ENCODE measurements at places on chromosomes 7 and 10.

- no peak for DNase-seq
Observed at GRCh38 chr7:14389181-14389591, 399.7 kb upstream of the ETV1 start.

DNA sequence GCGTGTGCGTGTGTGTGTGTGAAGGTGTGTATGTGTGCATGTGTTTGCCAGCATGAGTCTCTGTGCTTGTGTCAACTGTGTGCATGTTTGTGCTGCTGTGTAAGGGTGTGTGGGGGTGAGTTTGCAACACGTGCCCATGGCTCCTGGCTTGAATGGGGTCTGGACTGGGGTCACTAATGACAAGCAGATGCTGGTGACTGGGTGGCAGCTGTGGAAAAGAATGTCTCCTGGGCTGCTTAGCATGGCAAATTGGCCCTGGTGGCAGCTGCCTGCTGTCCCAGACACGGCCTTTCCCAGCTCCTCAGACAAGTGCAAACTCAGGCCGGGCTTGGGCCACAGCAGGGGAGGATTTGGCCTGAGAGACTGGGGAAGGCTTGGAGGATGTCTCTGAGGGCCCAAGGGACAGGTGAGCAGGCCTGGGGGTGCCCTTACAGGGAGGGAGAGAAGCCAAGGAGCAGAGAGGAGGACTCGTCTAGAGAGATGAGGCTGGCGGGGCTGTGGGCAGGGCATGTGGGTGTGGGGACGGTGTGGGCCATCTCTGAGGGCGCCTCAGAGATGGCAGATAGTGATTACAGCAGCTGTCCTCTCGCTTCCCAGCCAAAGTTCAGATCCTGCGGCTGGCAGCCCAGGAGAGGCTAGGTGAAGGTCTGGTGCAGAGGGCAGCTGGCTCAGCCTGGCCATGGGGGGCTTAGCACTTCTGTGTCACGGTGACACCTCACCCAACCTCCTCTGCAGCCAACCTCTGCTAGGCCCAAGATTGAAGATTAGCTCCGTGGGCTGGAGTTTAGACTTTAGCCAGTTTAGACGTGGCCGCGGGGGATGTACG is 1.5 kb downstream of the AQP1 start:
- no peak for DNase-seq

DNA sequence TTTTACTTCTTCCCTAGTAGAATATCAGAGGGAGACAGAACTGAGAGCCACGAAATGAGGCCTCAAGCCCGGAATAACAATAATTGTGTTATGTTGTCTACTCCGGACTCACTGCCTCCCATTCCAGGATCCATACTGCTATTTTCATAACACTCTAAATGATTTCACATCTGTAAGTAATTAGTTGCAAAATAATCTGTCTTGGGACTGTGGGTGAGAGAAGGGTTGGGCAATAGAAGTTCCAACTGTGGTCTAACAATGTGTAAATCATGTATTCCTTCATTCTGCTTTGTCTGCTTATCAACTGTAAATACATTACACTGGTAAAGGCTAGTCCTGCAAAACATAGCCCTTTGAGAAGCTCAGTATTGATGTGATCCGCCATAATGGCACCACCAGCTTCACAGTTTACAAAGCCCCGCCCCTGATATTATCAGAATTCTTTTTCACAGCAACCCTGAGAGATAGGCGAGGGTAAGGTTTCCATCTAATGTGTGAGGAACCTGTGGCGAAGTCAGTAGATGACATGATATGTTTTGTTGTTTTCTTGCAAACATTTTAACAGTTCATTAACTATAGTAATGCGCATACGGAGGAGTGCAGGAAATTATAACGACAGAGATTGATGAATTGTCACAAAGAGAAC is 265.7 kb upstream of the BMPER start:
- no peak for DNase-seq

- DNase-seq = no peak
Observed at GRCh38 chr10:113303544-113304146, 249.2 kb upstream of the HABP2 start.

GRCh38 chr7:2420216-2420933 is 17.0 kb downstream of the CHST12 start:
- no peak for DNase-seq

DNA sequence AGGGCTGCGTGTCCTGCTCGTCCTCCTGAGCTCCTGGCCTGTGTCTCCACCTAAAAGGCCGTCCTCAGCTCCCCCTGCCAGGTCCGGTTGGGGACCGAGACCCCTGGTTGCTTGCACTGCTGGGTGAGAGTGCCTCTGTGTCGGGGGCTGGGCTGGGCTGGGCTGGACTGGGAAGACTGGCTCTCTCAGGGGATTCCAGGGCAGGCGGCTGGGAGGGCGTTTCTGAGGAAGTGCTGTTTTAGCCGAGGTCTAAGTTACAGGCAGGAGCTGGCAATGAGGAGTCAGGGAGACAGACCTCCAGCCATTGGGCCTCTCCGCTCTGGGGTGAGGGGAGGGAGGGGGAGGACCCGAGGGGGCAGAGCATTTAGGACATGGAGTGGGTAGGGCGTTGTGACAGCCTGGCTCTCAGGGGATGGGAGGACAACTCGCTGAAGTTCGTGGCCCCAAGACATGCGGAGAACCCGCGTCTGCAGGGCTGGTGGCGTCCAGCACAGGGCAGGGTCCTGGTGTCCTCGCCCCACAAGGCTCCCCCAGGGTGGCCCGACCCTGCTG is 20.9 kb downstream of the FOXK1 start:
- no peak for DNase-seq

- no peak for DNase-seq
Observed at GRCh38 chr10:115773832-115774231, 499.2 kb downstream of the GFRA1 start.

- no peak for DNase-seq
Observed at GRCh38 chr10:22534849-22535604, 179.4 kb downstream of the PIP4K2A start.

DNA sequence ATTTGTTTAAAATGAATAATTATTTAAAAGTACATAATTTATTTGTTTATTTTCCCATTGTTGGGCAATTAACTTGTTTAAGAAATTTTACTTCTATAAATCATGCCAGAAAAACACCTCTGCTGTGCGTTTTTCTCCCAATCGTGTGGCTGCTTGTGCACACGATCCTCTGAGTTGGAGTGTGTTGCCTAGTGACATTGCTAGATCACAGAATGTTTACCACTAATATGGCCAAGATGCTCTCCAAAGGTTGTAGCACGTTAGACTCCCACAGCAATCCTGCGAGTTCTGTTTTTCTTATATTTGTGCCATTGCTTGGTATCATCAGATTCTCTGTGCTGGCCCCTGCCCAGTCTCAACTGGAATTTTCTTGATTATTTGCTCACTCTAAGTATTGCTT is 207.1 kb upstream of the ADCY1 start:
- DNase-seq = no peak

DNA sequence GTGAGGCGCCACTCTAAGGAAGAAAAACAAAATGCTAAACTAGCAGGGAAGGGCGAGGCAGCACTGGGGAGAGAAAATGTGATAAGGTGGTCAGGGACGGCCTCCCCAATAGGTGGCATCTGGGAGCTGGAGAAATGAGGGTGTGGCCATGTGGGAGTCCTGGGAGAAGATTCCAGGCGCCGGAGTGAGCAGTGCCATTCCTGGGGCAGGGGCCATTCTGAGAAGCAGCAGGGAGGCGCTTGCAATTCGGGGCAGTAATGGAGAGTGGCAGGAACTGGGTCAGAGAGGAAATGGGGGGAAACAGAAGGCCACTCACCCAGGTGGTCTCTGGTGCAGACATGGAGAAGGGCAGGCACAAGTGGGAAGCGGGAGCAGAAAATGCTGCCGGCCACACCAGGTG is 61.8 kb upstream of the LRRC18 start:
- DNase-seq = no peak

DNA sequence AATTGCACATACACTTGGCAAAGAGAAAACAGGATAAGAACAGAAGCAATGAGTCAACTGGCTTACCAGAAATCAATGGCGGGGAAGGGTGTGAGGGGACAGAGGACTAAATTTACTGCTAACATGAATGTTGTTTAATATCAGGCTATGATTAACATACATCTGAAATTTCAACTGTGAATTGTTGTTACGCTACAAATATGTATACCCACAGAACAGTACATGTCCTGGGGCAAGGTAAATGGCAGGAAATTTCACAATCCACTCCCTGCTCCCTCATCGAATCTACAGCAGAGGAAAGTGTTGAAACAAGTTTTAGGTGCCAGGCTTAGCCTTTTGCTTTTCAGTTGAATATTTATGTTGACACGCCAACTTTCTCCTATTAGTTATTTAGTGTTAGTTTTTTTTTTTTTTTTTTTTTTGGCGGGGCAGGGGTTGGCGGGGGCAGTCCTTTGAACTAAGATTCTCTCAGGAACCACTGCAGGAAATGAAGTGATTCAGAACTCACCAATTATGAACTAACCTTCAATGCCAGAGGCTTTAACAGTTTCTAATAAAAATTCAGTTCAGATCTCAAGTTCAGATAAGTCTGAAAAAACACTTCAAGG is 99.0 kb downstream of the UBE2H start:
- no peak for DNase-seq

GRCh38 chr7:102834999-102835398 is 77.8 kb upstream of the LRRC17 start:
- no peak for DNase-seq

DNA sequence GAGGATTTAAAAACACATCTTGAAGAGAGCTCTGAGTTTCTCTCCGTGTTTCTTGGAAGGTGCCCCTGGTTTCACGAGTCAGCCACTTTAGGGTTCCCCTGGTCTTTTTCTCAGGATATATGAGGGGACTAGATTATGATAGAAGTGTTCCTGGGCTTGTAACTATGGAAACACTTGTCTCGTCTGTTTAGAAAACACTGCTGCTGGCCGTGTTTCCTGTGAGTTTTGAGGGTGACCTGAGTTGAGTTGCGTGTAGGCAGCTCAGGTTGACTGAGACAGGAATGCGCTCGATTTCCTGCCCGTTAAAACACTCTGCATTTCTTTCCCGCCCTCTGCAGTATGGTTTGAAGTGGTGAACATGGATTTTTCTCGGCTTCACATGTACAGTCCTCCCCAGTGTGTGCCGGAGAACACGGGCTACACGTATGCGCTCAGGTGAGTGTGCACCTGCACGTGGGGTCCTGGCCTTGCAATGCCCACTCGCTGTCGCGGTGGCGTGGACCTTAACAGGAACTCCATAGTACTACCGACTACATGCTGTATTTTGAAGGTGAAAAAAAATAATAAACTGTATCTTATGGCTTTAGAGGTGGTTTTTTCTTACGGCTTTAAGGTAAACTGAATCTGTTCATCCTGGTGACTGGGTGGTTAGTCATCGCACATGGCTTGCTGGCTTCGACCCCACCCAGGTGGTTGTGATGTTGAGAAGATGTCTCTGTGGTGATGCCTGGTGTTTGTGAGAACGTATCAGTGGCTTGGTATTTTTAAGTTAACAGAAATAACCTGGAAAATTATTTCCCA is at the start of gene SUN1:
Gene SUN1 (plus strand): TSS at position 310 of the 801 bp plus-strand sequence. CDS start 49 bp downstream, at position 359.
- DNase-seq = peak; percentile 65

- no peak for DNase-seq
Observed at GRCh38 chr7:135723411-135723810, 4.6 kb downstream of the SLC13A4 start.

DNA sequence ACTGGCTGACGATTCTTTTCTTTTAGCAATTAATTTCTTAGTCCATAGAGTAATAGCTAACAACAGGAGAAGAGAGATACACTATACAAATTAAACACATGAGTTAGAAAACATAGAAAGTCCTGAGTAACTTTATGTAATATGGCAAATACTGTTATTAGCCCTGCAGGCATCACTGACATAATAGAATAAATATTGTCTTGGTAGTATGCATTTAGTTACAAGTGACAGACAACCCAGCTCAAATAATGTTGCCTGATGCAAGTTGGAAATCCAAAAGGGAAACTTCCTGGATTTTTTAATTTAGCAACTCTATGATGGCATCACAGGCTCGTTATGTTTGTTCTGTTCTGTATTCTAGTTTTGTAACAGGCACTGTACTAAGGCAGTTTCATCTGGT is 95.1 kb downstream of the DKK1 start:
- DNase-seq = no peak

- DNase-seq = no peak
Observed at GRCh38 chr7:6273917-6274630, 1.6 kb upstream of the CYTH3 start.

- DNase-seq = no peak
Observed at GRCh38 chr7:106376026-106376799, 91.4 kb upstream of the NAMPT start.

DNA sequence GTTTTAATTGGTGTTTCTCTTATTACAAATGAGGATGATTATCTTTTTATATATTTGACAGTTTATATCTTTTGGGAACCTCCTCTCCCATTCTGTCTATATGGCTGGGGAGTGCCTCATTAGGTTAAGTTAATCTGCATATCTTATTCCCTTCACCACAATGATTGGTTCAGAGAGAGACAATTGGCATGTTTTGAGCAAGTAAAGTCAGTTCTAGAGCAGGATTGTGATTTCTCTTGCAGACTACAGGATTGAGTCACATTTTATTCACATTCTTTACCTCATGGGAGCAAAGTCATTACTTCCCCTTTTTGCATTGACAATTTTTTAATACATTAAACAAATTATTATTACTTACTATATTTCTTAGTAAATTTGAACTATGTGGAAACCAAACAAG is 345.6 kb downstream of the MDFIC start:
- DNase-seq = no peak

DNA sequence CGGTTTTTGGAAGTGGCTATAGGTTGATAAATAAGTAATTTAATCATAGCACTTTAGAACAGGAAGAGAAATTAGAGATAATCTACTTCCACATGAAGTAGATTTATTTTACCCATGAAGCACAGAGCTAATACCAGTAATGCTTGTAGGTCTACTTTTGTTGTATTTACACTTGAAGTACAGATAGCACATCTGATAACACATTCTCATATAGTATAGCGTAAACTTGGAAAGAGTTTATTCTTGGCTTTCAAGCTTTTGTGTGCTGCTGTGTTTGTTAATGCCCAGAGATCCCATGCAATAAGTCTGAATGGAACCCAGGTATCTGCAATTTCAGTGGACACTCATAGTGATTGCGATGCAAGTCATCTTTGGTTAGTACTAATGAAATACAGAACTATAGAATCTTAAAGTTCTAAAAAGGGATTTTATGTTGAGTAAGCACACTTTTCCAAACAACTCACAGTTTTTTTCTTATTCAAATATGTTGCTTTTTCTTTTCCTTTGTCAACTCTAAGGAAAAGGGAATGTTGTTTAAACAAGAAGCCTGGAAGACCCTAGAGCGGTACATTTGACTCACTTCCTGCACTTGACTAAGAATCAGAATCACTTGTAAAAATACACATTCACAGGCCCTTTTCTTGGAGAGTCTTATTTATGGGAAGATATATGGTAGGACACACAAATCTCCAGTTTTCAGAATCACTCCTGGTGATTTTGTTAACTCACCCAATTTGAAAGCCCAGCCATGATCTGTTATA is 105.8 kb downstream of the GNAI1 start:
- no peak for DNase-seq
